ENCODE measurements at places on chromosomes 3 and 15.

- DNase-seq: no peak
These were observed 21.0 kb upstream of the NFKBIZ start for GRCh38 chr3:101828276-101828675.

- DNase-seq: no peak
These were observed 5.5 kb downstream of the ADGRG7 start for GRCh38 chr3:100614941-100615340.

GRCh38 chr3:155443815-155444214 is 150.3 kb upstream of the STRIT1 start:
- no peak for DNase-seq

DNA sequence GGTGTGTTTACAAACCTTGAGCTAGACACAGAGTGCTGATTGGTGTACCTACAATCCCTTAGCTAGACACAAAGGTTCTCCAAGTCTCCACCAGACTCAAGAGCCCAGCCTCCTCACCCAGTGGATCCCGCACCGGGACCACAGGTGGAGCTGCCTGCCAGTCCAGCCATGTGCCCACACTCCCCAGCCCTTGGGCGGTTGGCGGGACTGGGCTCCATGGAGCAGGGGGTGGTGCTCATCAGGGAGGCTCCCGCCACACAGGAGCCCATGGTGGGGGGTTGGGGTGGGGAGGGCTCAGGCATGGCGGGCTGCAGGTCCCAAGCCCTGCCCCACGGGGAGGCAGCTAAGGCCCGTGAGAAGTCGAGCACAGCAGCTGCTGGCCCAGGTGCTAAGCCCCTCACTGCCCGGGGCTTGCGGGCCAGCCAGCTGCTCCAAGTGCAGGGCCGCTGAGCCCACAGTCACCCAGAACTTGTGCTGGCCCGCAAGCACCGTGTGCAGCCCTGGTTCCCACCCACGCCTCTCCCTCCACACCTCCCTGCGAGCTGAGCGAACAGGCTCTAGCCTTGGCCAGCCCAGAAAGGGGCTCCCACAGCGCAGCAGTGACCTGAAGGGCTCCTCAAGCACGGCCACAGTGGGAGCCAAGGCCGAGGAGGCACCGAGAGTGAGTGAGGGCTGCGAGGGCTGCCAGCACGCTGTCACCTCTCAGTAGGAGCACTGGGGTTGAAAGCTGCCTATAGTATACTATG is 43.7 kb downstream of the CASR start:
- DNase-seq: no peak

GRCh38 chr3:86865506-86865905 is 125.4 kb downstream of the VGLL3 start:
- DNase-seq: no peak

DNA sequence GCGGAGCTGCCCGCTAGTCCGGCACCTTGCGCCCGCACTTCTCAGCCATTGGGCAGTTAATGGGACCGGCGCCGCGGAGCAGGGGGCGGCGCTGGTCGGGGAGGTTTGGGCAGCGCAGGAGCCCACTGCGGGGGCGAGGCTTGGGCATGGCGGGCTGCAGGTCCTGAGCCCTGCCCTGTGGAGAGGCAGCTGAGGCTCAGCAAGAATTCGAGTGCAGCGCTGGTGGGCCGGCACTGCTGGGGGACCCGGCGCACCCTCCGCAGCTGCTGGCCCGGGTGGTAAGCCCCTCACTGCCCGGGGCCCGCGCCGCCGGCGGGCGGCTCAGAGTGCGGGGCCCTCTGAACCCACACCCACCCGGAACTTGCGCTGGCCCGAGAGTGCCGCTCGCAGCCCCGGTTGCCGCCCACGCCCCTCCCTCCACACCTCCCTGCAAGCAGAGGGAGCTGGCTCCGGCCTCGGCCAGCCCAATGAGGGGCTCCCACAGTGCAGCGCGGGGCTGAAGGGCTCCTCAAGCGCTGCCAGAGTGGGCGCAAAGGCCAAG is 835.0 kb downstream of the TBL1XR1 start:
- no peak for DNase-seq

GRCh38 chr3:105499961-105500360 is 133.3 kb downstream of the ALCAM start:
- no peak for DNase-seq

GRCh38 chr15:83571820-83572707 is 81.9 kb upstream of the ADAMTSL3 start:
- DNase-seq: no peak

GRCh38 chr15:84755736-84756527 is 7.5 kb downstream of the ZNF592 start:
- DNase-seq: no peak

DNA sequence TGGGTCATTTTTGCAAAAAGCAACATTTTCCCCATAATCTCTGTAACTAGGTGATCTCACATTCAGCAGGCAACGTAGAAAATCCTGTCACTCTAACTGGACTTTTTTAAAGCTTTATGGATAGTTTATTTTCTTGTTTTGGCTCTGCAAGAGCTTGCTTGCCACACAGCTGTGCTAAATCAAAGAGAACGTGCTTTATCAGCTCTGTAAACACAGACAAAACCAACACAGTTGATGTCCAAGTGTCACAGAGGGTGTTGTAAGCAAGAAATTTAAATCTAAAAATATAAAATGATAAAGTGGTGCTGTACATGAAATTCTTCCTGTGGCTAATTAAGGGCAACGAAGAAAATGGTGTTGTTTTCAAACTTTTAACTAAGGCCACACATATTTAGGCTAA is 97.5 kb upstream of the STAC start:
- DNase-seq: no peak

GRCh38 chr3:121330634-121331033 is 215.2 kb downstream of the POLQ start:
- no peak for DNase-seq

DNA sequence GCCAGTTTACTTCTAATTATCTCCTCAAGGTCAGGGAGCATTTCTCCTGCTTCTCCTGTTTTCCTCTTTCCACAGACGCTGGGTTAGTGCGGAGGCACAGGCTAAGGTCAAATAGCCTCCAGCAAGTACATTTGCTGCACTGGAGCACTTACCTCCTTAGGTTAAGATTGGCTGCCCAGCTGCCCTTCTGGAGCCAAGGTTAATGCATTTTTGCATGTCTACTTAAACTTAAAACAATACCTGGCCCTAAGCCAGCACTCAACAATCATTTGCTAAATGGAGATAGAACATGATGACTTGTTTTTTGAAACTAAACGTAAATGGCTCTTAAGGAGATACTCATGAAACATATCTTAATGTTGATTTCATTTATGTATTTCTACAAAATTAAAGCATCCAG is 83.5 kb downstream of the SSR3 start:
- no peak for DNase-seq
